NT2/D1 (cell line): ENCODE measurements at places on chromosomes 6 and 20.

- DNase-seq = no peak
These were observed 161.3 kb upstream of the GGTLC1 start for GRCh38 chr20:24149881-24150307.

DNA sequence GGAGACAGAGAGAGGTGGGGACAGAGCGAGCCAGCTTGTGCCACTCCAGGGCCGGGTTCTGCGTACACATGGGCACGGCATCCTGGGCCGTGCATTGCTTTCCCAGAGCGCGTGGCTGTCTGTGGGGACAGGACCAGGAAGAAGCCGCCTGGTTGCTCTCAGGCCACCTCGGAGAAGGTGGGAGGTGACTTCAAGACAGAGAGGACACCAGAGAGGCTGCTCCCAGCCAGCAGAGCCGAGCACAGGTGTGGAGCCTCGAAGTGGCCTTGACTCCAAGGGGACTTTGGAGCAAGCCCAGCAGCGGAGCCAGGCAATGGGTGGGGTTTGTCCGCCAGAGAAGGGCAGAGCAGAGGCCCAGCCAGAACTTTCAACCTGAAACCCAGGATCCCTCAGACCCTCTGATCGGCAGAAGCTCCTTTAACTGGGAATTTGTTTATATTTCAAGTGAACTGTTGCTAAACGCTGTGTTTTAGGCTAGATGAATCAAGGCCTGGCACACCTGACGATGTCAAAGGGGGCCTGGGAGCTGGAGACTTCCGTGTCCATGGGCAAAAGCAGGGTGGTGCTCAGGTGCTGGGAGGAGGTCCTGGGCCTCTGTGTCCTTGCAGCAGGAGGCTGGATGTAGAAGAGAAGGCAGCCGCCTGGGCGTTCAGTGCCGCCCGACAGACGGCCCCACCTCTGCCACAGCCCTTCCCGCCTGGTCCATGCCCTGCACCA lies 262.1 kb downstream of the DLL1 start:
- no peak for DNase-seq

GRCh38 chr6:82785206-82785605 lies 280.4 kb downstream of the UBE3D start:
- DNase-seq = no peak

GRCh38 chr6:41505122-41506049 lies 40.8 kb upstream of the FOXP4 start:
- DNase-seq = no peak

- no peak for DNase-seq
These were observed 21.2 kb downstream of the NHLRC1 start for GRCh38 chr6:18101271-18101670.

DNA sequence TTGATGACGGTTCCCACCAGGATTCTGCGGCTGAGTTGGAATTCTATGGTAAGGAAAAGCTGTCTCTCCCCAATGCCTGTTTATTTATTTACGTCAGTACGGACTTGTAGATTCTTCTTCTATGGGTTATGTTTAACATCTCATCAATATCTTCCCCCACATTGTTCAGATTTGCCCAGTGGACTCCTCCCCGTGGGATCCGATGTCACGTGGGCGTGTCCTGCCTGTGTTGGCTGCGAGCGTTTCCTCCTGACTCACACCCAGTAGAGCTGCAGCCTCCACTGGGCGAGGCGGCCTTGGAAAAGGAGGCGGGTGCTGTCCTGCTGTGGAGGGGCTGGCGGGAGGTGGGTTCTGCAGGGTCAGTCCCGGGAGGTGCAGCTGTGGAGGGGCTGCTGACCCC lies 46.8 kb upstream of the SLCO4A1 start:
- no peak for DNase-seq

GRCh38 chr6:10331334-10331968 lies 83.4 kb downstream of the TFAP2A start:
- DNase-seq = no peak

GRCh38 chr6:35041086-35041861 lies 99.9 kb downstream of the TCP11 start:
- no peak for DNase-seq

- DNase-seq = no peak
These were observed 968.9 kb upstream of the EYS start for GRCh38 chr6:66675906-66676305.

DNA sequence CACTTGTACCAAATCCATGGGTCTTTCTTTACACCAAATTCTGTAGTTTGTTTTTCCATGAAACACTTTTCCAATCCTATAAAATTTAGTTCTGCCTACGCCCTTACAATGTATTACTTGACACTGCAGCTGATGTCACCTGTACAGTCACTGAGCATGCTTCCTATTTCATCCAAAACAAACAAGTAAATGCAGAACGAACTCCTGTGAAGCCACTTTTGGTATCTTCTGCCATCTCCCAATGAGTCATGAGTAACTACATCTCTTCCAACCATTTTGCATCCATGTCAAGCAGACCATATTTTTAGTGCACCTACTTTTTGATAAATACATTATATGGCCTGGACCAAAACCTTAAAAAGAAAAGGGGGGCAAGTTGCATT lies 42.4 kb downstream of the HDDC2 start:
- no peak for DNase-seq

DNA sequence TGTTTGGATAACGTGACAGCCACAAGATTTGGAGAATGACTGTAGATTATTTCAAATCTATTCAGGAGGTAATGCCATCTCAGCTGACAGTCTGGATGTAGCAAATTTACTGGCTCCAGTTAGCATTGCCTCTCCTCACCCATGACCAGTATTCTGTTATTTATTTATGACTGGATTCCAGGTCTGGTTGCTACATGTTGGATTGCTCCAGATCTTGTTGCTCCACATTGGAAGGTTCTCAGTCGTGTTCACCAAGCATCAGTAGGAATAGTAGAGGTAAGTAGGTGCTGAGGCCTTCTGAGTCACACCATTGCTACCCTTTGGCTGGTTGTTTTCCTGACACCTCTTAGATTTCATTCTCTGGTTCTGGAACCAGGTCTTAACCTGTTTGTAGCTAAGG lies 69.5 kb upstream of the ELOVL5 start:
- DNase-seq = no peak

- no peak for DNase-seq
These were observed 16.1 kb downstream of the PLA2G7 start for GRCh38 chr6:46719099-46719498.

DNA sequence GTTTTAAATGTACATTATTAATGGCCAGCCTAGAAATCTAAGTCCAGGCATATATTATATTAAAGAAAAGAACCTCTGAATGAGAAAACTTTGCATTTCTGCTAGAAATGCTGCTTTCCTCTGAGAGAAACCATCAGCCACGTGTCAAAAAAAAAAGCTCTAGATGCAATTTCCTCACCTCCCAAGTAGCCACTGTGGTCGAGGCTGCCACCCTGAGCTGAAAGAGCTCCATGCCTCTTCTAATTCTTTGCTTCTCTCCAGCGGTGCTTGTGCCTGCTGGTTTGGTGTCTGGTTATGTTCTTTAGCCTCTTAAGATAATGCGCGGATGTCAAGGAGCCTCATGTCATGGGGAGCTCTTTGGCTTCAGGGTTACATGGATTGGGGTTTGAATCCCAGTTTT lies 316.0 kb downstream of the TFAP2C start:
- no peak for DNase-seq

DNA sequence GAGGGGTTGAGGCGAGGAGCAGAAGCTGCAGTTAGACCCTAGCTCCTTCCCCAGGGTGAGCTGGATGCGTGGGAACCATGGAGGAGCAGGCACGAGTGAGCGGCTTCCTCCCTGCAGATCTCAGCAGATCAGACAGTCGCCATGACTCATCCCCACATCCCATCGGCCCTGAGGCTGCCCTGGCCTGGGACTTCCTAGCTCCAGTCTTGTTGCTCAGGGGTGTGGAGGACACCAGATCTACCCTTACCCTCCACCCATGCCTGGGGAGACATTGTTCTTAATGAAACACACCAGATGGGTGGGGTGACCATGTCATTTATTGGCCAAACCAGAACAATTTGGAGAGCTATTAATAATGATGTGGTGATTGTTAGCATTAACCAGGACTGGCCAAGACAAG lies 36.3 kb upstream of the TGM2 start:
- no peak for DNase-seq

DNA sequence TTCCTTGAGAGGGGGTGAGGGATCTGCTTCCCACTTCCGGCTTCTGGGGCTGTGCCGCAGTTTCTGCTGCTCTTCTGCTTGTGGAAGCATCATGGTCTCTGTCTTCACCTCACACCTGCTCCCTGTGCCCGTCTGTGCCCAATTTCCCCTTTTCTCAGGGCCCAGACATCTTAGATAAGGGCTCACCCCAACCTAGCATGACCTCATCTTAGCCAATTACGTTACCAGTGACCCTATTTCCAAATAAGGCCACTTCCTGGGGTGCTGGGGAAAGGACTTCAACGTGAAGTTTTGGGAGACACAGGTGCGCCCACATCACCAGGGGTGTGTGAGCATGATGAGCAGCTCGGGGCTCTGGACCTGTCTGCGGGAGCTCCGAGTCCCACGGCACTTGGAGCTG lies 20.7 kb upstream of the RBBP8NL start:
- no peak for DNase-seq

DNA sequence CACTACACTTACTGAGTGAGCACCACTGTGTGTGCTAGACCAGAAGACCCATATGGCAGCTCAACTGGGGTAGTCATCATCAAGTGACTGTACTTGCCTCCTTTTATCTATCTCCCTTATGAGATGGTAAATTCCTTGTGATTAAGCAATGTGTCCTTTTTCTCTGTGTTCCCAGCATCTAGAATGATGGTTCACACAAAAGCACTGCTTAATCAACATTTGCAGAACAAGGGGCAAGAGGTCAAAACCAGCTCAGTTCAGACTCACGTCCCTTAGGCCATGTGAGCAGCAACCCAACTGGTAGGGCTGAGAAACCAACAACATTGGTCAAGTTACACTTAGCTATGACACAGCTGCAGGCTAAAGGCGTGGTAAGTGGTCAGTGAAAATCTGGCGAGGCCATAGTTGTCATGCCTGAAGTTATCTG lies 10.0 kb downstream of the TRAM2 start:
- no peak for DNase-seq

GRCh38 chr6:149060985-149061760 lies 256.3 kb upstream of the TAB2 start:
- no peak for DNase-seq

DNA sequence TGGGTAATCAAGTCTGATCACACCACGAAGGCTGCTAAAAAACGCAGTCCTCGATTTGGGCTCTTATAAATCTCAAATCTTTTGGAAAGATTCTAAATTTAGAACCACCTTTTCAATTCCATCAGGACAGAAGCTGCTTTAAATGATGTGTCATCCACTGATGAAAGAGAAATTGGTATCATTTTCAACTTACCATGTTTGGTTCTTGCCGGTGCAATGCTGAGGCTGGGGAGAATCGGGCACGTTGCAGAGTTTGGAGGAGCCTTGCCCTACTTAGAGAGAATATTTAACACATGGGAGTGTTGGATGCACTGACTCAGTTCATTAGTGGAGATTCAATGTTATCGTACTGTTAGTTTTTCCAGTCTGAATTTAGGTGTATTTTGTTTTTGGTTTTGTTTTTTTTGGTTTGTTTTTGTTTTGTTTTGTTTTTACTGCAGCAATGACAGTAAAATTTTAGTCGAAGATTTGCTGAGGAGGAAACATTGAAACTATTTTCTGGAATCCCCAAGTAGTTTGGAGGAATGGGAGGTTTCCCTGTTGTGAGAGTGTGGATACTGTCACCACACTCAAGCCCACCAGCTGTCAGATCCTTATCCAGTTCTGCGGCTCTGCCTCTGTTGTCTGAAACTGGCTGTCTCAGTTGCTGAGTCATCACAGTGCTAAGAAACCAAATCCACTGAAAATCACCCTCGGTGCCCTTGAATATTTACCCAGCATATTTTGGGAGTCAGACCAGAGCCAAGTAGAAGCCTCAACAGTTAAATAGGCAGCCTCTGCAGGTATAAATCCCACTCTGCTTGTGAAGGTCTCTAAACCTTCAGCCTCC lies 497.0 kb downstream of the BTBD3 start:
- DNase-seq = no peak

DNA sequence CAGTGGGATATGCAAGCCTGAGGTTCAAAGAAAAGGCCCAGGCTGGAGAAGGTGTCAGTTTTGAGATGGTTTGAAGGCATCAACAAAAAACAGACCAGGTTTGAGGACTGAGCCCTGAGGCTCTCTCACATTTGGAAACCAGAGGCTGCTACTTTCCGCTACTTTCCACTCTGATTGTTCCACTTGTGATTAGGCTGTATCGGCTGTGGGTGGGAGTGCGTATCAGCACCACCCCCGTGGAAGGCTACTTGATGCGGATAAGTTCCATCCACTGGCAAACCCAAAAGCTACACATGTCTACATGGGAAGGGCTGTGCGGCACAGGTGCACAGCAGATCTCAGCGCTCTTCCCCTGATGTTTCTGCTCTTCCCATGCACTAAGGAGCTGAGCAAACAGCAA lies 198.7 kb downstream of the GMPR start:
- DNase-seq = no peak

DNA sequence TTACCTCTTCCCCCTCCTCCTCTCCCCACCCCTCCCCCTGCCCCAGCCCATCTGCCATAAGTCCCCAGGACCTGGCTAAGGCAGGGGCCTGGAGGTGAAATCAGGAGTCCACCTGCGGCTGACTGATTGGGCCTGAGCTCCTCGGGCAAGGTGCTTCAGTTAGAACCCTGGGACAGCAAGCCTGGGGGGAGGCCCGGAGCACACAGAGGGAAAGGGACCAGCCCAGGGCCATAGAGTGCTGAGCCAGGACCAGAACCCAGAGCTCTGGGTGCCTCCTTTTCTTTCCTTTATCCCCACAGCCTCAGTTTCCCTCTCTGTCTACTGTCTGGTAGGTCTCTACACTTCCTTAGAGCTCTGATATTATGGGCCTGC lies 35.7 kb upstream of the VEGFA start:
- no peak for DNase-seq

DNA sequence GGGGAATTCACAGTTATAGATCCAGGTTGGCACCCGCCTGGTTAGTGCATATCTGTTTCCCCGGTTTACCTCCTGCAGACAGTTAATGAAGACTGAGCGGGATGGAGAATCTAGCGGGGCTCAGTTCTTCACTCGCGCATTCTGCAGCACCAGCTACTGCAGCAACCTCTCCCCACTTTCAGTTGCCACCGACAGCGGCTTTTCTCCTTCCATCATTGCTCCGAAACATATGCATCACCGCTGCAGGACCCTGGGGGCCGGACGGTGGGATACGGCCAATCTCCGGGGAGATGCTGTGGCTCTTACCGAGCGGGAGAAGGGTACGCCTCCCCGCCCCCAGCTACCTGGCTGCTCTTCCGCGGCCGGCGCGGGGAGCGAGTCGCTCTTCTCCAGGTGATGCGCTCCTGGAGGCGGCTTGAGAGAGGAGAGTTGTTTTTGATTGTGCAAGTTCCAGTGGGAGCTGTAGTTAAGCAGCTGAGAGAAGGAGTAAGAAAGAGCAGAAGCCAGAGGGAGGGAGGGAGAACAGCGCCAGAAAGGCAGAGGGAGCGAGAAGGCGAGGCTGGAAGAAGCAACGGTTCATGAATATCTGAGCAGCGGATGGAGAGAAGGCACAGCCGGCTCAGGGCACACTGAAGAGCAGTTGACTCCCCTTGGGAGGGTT lies at the start of gene SGK1:
Gene SGK1, minus strand, starts transcription at position 642 of the 661 bp plus-strand sequence. CDS start 652 bp downstream, outside the sequence.
- peak; percentile 13 for DNase-seq

GRCh38 chr20:2042400-2042799 lies 48.5 kb upstream of the PDYN start:
- DNase-seq = no peak
